ENCODE measurements at places on chromosomes 5 and 9.

DNA sequence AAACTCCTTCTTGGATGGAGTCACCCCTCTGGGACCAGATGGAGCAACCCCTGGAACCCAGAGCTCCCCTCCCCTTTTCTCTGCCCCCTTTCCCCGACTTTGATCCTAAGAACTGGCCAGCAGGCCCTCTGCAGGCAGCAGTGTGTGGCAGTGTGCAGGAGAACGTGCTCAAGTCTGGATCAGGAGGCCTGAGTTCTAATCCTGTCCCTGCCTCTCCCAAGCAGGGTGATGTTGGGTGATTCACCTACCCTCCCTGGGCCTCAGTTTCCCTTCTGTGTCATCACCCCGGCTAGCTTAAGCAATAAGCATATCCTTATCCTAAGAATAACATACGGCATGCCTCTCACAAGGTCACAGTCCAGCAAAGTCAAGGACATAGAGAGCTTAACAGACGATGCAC is 67.6 kb downstream of the C9orf50 start:
- DNase-seq: no peak

DNA sequence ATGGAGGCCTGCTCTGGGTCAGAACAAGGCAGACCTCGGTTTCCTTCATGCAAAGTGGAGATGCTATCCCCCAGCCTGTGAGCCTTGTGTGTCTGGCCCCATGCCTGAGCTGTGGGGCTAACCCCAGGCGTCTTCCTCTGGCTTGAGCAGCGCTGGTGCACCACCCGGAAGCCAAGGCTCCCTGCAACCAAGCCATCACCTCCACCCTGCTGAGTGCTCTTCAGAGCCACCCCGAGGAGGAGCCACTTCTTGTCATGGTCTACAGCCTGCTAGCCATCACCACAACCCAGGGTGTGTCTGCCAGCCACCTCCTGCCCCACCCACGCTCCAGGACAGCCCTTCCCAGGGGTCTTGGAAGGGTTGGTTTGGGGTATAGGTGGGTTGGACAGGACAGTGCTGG is 16.2 kb downstream of the REXO4 start:
- DNase-seq: no peak

GRCh38 chr5:68444048-68444447 is 228.5 kb downstream of the PIK3R1 start:
- DNase-seq: no peak

GRCh38 chr9:77017505-77017894 is 2.0 kb upstream of the FOXB2 start:
- DNase-seq: no peak

DNA sequence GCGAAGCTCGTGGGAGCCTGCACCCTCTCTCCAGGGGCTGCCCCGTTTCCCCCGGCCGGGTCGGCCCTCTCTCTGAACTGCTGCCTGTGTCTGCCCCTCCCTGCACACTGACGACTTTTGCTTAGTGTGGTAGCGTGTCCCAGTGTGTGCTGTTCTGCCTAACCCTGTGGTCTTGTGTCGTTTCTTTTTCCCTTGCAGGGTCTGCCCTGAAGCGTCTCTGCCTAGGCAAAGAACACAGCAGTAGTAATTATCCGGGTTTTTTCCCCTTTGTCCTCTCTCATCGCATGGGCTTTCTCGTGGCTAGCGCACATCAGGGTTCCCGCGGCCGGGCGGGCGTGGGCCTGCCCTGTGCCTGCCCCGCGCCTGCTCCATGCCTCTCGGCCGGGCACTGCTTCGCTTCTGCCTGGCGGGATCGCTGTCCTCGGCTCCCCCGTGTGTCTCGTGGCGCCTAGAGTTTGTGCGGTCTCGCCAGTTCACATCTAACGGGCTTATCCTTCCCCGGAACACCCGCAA is 122.7 kb downstream of the WNK2 start:
- no peak for DNase-seq

DNA sequence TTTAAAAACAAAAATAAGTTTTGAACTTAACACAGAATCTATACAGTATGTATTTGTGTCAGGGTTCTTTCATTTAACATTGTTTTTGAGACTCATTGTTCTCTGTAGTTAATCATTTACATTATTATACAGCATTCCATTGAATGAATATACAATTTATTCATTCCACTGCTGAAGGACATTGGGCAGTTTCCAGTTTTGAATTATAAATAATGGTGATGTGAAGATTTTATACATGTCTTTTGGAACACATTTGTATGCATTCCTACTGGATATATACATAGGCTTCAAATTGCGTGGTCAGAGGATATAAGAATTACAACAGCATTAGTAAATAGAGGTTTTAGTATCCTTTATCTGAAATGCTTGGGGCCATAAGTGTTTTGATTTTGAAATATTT is 72.0 kb downstream of the CEP120 start:
- no peak for DNase-seq

- no peak for DNase-seq
Observed at GRCh38 chr9:33751536-33752129, 43.7 kb upstream of the PRSS3 start.

GRCh38 chr9:86352440-86353077 is 1.7 kb downstream of the TUT7 start:
- DNase-seq: no peak

GRCh38 chr5:95773335-95774059 is 42.4 kb downstream of the RHOBTB3 start:
- peak; percentile 29 for DNase-seq

DNA sequence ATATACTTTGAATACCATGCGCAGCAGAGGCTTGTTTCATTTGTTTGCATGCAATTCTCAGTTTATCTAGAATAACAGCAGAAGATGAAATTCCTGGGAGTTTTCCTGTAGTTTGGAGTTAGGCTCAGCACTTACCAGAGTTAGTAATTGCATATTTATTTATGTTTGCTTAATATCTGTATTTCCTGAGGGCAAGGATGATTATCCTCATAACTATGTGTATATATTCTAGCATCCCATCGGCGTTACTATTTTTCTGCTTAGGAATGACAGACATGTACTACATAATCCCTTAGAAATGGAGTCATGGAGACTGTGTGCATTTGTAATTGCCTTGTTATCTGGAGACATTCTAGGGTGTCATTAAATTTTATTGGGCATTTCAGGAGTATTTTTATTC is 1184.8 kb downstream of the DTWD2 start:
- DNase-seq: no peak

- DNase-seq: no peak
Observed at GRCh38 chr5:1314564-1314982, 19.7 kb upstream of the TERT start.

DNA sequence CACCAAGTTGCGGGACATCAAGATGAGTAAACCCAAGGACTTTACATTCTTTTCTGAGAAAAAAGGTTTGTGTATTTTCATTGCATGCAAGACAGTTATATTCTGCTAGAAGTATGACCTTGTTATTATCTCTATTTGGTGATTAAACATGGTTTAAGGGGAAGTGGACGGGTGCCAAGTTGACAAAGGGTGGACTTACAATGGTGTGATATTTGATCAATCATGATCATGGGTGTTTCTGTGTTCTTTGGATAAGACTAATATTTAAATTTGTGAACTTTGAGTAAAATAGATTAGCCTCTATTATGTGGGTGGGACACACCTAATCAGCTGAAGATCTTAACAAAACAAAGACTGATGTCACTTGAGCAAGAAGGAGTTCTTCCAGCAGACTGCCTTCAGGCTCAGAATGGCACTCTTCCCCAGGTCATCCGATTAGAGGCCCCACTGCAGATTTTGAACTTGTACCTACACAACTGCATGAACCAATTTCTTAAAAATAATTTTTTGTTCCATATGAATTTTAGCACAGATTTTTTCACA is 782.9 kb downstream of the CDH12 start:
- DNase-seq: no peak

Data from GF-D8 (cell line).